ENCODE measurements at places on chromosomes 7 and 10.

- DNase-seq, result no peak
Observed at GRCh38 chr7:135731-136645, 56.4 kb upstream of the FAM20C start.

DNA sequence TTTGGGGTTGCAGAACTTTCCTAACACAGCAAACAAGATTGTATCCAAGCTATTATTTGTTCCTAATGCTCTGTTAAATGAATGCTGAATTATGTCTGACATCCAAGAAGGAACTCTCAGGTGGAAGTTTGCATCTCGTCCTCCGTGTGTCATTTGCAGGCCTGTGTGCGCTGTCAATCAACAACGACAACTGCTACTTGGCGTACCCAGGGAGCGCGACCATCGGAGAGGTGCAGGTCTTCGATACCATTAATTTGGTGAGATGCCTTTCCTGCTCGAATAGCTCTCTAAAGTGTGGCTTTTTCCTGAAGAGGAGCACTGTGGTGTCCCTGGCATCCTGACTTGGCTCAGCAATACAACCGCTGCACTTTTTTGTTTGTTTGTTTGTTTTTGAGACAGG is 26.9 kb downstream of the WIPI2 start:
- no peak for DNase-seq

GRCh38 chr7:96004578-96004977 is 232.2 kb downstream of the DYNC1I1 start:
- no peak for DNase-seq

DNA sequence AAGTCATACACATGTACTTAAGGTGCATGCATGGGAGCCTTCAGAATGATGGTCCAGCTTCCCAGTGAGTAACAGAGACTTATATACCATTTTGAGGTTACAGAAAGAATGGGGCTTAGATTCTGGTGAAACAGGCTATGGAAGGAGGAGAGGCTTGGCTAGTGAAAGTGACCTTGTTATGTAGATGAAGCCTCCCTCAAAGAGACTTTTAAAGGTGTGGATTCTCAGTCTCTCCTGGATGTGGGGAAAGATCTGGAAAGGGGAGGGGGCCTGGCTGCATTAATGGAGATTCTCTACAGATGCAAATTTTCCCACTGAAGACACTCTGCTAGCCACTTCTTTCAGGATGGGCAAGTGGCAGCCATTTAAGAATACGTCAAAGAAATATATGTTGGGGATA is 5.5 kb downstream of the RASSF4 start:
- no peak for DNase-seq

GRCh38 chr7:24891311-24891735 is 88.7 kb downstream of the OSBPL3 start:
- no peak for DNase-seq

DNA sequence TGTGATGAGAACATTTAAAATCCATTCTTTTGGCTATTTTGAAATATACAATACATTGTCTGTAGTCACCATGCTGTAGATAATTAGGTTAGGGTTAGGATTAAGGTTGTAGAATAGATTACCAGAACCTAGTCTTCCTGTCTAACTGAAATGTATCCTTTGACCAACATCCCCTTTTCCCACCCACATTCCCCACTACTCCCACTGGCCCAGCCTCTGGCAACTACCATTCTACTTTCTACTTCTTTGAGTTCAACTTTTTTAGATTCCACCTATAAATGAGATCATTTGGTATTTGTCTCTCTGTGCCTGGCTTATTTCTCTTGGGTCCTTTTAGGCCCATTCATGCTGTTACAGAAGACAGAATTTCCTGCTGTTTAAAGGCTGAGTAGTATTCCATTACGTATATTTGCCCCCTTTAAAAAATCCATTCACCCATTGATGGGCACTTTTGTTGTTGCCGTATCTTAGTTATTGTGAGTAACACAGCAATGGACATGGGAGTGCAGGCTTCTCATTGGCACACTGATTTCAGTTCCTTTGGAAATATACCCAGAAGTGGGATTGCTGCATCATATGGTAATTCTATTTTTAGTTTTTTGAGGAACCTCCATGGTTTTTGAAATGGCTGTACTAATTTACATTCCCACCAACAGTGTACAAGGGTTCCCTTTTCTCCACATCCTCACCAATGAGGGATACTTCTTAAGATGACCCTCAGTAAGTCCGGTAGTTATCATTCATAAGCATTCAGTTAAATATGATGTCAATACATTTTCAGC is 104.0 kb downstream of the RALA start:
- no peak for DNase-seq

DNA sequence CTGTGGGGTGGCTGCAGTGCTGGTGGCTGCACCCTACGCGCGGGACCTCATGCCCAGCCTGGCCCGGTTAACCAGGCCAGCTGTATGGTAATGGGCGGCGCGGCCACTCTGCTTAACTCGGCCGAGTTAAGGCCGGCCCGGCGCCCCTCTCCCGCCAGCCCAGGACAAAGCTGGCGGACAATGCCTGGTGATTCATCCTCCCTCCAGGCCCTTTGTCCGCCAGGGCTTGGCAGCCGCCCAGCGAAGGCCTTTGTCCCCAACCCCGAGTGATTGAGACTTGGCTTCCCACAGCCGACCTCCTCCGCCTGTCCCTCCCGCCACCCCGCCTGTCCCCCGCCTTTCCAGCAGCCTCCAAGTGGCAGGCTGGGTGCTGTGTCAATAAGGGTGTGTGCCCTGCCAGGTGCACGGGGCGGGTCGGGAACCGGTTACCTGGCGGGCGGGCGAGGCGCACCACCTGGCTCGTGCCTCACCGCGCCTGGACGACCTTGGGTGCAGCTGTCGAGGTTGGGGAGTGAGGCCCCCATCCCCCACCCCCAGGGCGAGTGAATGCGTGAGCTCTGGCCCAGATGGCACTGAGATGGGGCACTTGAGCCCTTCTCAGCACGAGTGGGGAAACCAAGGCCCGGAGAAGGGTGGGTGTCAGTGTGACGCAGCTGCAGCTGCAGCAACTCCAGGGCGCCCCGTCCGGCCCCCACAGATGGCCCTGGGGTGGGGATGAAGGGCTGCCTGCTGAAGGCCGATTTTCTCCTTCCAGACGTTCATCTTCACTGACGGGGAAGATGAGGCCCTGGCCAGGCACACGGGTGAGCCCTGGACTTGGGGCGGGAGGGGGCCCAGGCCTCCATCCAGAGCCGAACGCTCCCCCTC is 4.6 kb downstream of the LFNG start:
- peak; percentile 98 for DNase-seq

GRCh38 chr10:7272008-7272407 is 138.8 kb downstream of the SFMBT2 start:
- no peak for DNase-seq

DNA sequence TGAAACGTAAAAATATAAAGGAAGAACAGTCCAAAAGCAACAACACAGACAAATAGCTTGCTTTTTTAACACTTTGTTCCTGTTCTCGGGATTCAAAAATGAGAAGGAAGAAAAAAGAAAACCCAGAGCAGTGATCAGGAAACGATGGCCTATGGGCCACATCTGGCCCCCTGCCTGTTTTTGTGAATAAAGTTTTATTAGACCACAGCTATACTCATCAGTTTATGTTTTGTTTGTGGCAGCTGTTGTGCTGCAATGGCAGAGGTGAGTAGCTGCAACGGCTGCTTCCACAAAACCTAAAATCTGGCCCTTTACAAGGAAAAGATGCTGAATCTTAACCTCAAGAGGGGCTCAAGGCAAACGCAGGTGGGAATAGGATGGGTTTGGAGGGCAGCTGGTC is 96.4 kb downstream of the CCDC3 start:
- DNase-seq, result no peak

DNA sequence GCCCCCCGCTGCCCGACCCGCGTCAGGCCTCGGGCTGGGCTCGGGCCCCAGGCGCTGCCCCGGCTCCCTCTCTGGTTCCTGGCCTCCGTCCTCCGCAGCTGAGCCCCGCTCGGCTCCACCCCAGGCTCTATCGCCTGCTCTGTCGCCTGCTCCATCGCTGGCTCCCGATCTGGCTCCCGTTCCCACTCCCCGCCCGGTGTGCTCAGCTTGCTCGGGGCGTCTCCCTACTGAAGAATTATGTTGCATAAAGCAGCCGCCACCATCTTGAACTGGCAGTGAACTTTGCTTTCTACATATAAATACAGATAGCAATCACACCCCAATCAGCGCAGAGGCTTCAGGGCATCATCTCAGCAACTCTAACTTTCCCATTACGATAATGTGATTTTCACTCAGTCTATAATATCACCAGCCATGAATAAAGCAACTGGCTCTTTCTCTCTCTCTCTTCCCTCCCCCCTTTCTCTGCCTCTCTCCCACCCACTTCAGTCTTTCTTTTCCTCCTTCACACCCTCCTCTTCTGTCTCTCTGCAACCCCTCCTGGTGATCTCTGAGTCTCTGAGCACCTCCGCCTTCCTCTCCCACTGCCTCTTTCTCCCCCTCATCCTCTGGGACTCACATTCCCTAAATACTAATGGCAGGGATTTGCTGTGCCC is 43.3 kb upstream of the BTRC start:
- DNase-seq, result no peak

DNA sequence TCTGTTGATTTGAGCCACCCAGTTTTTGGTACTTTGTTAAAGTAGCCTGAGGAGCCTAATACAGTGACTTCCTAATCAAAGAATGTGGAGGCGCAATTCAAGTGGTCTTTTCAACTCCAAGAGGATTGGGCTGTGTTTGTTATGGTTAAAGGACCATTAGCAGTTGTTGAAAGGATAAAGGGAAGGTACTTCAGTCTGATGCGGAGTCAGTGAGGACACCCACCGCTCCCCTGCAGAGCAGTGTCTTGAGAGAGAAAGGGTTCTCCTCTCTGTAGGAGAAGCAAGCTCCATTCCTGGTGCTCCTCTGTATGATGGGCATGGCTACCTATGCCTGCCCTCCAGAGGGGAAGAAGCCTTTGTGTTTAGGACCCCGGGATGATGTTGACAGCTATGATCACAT is 590.6 kb upstream of the C7orf33 start:
- DNase-seq, result no peak

DNA sequence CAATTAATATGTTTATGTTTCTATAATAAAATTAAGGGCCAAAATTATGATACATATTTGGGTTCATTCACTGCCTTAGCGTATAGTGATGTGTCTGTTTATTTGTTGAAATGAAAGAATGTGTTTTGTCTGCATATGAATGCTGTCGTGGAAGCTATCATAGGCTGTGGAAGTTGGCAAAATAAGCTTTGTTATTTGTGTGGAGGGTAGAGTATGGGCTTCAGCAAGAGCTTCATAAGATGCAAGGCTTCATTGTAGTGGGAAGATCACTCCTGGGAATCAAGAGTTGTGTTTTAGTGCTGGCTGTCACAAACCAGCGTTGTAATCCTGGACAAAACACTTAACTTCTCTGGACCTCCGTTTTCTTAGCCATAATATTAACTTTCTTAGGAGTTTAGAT is 2.5 kb downstream of the SLK start:
- DNase-seq, result no peak

- no peak for DNase-seq
Observed at GRCh38 chr7:28725045-28725642, 233.0 kb downstream of the TRIL start.

GRCh38 chr7:105741982-105742381 is 134.4 kb downstream of the ATXN7L1 start:
- no peak for DNase-seq

DNA sequence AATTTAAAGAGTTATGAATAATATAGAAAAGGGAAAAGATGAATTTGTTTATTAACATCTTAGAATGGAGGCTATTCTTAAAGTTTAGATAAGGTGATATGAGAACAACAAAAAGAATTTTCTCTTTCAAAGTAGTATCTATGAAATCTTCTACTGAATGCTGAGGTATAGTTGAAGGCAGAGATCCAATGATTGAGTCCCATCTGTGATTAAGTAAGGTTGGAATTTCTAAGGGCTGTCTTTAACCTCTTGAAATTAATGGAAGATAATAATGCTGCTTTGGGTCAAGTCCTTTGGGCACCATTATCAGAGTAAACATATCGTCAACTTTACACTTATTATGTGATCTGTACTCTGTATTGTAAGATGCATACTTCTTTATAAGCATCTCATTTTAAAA is 307.9 kb downstream of the PRKG1 start:
- no peak for DNase-seq

- DNase-seq, result no peak
Observed at GRCh38 chr7:36408589-36408988, 18.9 kb downstream of the ANLN start.

DNA sequence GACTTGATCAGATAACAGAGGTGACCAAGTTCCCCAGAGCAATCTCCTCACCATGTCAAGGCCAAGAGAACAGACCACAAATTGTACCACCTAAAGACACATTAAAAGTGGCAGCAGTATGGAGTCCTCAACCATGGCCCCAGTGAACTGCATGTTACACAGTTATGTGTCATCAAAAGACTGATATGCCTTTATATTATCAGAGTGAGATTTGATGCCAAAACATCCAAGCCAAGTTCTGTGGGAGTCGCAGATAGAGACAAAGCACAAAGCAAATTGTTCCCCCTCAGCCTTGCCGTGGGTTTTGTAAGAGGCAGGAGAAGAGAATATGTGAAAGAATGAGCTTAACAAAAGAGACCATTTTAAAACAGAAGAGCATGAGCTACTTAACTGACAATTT is 39.2 kb upstream of the TES start:
- no peak for DNase-seq

DNA sequence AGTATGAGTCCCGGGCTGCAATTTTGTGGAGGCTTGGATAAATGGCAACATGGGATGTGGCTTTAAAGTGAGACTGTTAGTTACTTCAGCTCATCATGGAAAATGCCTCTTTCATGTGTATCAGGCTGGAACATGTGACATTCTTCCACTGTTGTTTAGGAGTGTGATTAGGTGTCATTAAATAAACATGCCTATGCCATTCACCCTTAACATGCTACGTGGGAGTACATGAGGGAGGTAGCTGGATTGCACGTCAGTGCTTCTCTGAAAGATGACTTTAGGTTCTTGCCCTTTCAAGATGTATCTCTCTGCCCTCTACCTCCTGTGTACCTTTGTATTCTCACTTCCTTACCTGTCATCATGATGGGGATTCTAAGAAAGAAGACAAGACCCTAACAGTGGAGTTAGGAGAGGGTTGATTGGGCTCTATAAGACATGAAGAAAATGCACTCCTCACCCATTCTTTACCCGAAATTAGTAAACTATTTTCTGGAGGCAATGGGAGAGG is 8.9 kb downstream of the AKR1E2 start:
- no peak for DNase-seq

DNA sequence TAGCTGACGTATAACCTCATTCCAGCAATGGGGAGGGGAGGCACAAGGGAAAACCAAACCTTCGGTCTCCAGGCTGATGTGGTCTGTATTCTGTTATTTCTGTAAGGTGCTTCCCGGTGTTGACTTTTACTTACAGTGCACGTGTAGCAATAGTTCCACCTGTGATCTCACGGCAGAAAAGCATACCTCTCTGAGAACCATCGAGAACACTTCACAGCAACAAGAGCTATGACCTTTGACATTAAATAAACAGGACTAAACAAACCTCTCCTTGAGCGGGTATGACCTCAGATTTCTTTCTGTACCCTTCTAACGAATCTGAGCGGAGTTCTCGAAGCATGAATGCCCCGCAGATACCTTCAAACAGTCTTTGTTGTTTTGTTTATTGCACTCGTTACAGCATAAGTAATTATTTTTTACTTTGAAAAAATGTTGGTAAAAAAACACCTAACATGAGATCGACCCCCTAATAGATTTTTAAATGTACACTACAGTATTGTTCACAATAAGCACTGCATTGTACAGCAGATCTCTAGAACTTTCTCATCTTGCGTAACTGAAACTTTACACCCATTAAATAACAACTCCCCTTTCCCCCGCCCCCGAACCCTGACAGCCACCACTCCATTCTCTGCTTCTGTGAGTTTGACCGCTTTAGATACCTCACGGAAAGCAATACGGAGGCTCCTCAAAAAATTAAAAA is 282.3 kb downstream of the GATA3 start:
- no peak for DNase-seq

- no peak for DNase-seq
Observed at GRCh38 chr10:131921184-131921583, 20.4 kb downstream of the PPP2R2D start.
